ENCODE measurements at places on chromosomes 2 and 18.

DNA sequence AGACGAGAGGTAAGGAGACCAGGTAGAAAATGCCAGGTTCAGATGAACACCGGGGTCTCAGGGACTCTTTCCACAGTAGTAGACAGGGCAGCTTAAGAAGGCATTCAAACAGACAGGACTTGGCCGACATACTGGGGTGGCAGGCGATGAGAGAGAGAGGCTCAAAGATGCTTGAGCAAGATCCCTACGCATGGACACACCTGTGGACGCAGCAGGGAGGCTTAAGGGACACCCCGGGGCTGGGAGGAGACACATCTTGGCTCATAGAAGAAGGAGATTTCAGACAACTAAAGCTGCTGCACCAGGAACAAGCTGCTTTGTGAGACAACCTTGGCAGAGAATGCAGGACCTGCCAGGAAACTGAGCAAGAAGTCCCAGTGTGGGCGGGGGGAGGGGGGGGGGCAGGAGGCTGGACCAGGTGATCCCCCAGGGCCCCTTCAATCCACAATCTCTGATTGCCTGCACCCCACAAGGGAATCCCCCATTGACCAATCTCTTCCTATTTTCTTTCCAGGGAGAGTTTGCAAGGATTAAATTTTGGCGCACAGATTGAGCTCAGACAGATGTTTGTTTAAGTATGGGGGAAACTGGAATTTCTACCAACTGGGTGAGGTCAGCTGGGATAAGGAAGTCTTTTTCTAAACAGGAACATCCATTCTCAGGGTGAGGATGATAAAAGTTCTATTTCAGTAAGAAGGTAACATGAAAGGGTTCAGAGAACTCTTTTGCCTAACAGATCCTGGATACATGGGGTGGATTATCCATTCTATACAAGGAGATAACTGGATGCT, 400.7 kb downstream of the NBAS start:
- no peak for DNase-seq

- DNase-seq = no peak
Observed at GRCh38 chr18:78996741-78997490, 17.3 kb downstream of the SALL3 start.

DNA sequence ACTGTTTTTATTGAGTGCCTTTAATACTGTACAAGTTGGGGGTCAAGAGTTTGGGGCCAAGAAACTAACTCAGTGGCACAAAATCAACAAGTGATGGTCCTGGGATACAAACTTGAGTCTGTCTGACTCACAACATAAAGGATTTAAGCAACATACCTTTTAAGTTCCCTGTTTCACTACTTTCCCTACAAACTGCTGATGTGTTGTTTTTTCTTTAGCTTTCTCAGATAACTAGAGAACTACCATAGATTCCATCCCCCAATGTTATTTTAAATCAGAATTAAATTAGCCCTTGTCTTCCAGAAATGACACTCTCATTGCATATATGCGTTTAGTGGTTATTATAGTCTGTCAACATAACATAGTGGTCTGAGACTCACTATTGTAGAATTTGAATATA, 58.1 kb upstream of the TTC21B start:
- no peak for DNase-seq

DNA sequence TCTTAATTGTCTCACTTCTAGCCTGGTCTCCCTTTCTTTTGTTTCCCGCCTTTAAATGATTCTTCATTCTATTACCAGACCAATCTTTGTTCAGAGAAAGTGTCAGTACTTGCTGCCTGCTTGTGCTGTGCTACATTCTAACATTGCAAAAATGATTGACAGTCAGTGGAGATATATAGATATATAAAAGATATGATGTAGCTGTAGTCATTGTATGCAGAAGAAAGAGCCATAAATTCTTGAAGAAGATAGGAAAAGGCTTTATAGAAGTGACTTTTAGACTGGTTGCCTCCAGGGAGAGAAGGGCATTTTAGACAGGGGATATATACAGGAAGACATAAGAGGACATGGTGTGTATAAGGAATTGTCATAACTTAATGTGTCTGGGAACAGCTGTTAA, 13.6 kb downstream of the AGPS start:
- no peak for DNase-seq

GRCh38 chr2:168253379-168253778, 6.0 kb upstream of the STK39 start:
- DNase-seq = no peak

DNA sequence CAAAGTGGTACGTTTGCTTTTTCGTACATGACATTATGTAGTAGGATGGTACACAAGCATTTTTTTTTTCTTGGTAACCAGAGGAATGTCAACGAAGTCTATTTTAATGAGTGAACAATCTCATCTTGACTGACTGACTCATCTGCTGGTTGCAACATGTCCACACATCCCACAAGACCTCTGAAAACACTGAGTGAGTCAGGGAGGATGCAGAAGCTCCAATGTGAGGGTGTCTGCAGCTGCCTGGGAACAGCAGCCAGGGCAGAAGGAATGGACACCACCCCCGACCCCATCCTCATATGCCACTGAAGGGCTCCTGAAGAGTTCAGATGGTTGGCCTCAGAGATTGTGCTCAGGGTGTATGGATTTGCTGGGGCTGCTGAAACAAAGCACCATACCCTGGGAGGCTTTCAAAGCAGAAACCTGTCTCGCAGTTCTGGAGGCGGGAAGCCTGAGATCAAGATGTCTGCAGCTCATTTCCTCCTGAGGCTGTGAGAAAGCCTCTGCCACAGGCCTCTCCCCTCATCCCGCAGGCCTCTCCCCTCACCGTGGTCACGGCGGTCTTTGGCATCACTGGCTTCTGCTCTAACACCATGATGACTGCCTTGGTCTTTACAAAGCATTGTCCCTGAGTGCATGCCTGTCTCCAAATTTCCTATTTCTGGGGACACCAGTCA, 124.6 kb downstream of the LRATD1 start:
- no peak for DNase-seq

DNA sequence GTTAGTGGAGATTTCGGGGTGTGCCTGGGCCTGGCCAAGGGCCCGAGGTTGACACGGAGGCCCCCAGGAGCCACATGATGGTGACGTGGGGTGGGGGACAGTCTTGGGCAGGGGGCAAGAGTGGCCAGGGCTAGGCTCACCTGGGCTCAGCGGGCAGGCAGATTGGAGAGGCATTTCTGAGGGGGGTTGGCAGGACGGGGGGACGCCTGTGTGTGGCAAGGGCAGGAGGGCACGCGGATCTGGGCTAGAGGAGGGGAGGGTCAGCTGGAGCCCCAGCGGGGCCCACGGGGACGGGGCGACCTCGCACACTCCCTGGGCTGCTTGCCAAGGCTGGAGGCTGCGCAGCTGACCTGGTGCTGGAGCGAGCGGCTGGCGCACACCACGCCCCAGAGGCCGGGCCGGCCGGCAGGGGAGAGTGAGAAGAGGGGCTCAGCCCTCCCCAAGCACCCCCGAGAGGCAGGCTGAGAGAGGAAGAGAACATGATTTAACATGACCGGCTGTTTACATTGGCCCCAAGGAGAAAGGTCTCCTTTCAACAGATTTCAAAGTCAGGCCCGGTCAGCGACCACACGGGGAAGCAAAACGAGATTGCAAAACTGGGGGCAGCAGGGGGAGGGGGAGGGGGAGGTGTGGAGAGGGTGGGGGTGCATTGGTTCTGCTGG, 38.0 kb upstream of the SNED1 start:
- no peak for DNase-seq

DNA sequence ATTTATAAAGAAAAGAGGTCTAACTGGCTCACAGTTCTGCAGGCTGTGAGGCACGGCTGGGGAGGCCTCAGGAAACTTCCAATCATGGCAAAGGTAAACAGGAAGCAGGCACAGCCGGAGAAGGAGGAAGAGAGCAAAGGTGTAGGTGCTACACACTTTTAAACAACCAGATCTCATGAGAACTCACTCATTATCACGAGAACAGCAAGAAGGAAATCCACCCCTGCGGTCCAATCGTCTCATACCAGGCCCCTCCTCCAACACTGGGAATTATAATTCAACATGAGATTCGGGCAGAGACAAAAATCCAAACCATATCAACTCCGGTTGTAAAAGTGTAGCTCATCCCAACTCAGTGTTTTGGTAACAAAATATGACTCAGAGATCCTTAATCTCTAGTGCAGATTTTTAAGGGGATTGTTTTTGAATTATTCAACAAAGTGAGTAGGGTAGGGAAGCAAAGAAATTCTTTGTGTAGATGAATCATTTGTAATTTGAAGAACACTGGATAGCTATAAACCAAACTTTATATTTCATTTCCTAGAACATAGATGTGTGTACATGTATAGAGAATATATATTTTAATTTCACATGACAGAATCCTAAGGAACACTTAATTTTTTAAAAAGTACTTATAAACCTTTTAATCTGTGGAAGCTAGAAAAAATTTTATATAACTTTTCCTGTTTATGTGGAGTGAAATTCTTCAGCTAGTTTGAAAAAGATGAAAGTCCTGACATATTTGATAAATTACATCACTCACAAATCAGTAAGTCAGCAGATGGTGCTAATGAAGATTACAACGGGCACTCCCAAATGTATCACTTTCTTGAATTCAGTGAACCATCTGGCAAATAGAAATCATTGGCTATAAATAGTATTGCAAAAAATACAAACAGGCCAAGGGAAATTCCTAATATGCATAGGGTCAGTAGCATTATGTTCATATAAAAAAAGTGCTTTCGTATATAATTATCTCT, 130.1 kb downstream of the OLA1 start:
- no peak for DNase-seq

DNA sequence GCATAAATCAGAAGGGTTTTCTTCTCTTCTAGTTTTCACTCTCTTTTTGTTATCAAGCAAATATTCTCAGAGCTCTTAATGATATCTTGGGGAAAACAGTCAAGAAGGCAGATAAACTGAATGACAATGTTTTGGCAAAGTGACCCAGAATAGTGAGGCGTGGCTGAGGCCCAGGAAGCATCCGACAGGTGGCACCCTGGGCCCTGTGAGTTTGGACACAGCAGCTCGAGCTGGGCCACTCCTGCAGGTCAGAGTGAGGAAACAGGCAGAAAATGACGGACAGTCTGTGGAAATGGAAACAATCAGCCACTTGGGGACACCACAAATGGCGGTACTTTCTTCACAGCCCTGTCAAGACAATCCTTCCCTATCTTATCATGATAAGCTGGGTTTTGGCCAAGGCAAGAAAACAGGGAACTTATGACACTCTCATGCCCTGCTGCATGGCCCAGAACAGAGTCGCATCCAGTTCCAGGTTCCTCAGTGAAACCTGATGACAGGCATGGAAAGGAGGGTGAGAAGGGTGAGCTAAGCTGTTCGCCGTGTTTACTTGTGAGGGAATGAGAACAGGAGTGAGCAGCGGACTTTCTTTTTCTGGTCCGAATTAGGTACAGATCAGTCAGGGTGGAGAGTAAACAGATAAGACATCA, 32.1 kb downstream of the MRPL44 start:
- DNase-seq = no peak

GRCh38 chr2:233531955-233532354, 34.6 kb downstream of the USP40 start:
- no peak for DNase-seq

DNA sequence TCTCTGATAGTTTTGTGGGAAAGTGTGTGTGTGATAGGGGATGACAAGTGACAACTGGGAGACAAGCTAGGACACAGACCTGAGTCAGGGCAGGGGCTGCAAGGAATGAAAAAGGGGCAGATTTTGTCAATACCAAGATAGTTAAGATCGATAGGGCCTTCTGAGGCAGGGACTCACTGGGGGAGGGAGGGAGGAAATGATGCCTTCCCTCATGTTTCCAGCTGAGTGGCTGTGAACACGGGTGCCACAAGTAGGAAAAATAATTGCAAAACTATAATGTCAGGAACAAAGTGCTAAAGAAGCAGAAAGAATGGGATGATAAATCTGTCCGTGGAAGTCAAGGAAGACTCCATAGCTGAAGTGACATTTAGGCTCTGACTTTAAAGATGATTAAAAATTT, 24.2 kb downstream of the CDH2 start:
- DNase-seq = no peak

DNA sequence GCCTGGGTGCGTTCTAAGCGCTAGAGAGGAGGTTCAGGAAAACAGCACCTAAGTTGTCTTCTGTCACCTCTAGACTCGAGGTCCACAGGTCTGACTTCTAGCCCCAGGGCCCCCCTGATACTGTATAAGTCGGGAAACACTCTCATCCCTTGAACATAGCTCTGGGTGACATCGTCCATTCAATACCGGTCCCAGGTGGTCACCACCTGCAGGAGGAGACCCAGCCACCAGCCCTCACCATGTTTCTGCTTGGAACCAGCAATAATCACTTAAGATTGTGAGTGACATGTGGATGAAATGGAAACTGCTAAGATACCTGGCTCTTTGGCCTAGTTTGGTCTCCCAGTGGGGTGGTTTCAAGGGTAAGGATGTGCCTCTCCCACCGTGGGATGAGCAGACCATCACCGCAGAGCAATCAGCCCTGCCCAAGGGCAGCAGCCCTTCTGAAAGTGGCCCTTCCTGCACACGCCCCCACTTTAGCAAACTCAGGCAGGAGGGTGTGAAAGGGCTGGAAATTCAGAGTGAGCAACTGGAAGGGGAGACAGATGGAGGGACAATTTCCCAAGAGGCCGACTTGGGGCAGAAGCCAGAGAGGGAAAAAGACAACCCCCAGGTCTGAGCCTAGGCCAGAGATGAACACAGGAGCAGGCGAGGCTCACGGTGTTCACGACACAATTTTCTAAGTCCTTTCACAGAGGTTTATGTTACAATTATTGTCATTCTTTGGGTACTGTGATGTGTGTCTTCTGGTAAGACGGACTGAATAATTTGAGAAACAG, 95.2 kb downstream of the ZNF516 start:
- DNase-seq = no peak

GRCh38 chr2:236601316-236602202, 31.9 kb downstream of the ACKR3 start:
- no peak for DNase-seq

DNA sequence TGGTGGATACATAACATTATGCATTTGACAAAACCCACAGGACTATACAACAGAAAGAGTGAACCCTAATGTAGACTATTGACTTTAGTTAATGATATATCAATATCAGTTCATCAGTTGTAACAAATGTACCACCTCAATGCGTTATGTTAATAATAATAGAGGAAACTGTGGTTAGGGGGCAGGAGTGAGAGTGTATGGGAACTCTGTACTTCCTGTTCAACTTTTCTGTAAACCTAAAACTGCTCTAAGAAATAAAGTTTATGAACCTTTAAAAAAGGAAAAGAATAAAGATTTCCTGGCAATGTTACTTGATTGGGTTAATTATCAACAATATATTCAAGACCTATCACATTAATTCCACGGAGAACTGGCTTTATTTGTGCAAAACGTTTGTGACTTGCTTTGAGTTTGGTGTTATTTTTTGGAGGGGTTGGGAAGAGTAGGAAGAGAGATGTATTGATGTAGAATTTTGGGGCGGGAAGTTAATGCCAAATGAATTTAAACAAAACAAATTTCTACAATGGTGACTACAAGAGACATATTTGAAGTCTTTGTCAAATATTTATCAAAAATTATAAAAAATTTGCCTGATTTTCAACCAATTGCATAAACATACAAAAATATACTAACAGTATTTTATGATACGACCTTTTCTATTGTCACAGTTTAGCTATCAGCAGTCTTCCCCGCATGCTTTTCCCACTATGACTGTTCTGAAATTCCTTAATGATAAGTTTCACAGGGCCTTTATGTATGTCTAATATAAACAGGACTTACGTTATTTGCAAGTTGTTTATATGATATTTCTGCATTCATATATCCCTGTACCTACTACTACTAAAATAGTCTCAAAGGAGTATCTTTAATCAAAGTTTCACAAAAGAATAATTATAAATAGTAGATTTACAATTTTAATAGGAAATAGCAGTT, 2.1 kb upstream of the RTN4 start:
- DNase-seq = no peak

Data from pulmonary artery endothelial cell (primary cell).